ENCODE measurements at places on chromosomes 4 and X.
A peak's percentile ranks its signal among the peaks of the same experiment; 100 is the strongest.

- DNase-seq, result no peak
Observed at GRCh38 chr4:24235618-24236017, 345.8 kb upstream of the PPARGC1A start.

- DNase-seq, result peak; percentile 68
Observed at GRCh38 chrX:3549411-3549911, 164.0 kb downstream of the PRKX start.

GRCh38 chr4:11470438-11471045, 41.8 kb upstream of the HS3ST1 start:
- DNase-seq, result no peak

GRCh38 chr4:14308229-14308651, 680.7 kb upstream of the BOD1L1 start:
- no peak for DNase-seq

DNA sequence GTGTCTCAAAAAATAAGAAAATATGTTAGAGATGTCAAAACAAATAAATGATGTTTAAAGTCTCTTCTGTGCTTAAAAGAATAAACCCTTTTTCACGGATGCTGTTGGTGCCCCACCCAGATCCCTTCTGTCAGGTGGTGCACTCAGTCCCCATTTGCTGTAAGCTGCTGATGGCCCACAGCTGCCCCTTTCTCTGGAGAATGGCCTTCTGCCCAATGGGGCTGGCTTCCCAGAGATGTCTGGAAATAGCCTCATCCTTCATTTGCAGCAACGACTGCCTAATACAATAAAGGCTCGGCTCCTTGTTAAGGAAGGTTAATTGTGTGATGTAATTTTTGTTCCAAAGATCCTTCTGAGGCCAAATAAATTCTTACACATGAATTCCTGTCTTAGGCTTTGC, 31.8 kb downstream of the ETNPPL start:
- DNase-seq, result no peak

GRCh38 chrX:96432647-96433046, 252.0 kb upstream of the DIAPH2 start:
- DNase-seq, result peak; percentile 44

- peak; percentile 69 for DNase-seq
Observed at GRCh38 chrX:106959901-106960300, 39.7 kb downstream of the CLDN2 start.

DNA sequence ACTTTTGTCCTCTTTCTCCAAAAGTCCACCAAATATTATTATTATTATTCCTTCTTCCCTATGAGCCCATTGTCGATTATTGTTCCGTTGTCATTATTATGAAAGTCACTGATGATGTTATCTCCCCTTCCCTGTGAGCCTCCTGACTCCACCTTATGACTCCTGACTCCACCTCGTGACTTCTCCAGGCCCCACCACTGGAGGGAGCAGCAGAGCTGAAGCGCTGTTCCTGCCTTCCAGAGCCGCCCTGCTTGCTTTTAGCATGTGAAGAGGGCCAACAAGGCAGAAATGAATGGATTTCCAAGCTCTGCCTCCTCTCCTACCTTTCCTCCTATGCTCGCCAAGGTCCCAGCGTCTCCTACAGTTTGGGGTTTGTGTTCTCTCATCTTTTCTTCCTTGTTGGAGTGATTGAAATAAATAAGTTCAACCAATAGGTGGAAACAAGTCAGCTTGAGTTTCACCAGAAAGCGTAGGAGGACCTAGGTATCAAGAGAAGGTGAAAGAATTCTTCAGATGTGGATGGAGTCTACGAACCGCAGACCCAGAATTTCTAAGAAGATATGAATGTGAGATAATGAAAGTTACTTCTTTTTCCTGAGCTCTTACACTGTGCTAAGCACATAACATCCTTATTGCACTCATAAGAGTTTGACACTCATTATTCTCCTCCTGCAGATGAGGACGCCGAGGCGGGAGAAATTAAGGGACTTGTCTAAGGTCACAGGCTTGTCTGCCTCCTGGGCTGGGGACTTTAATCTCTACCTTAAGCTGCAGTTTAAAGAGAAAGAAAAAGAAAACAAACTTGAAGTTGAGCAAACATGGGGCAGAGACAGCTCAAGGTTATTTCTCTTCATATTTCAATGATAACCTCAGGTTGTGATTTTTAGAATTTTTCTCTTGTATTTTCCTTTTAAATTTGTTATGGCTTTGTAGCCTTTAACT, 26.1 kb downstream of the IGSF1 start:
- DNase-seq, result no peak

DNA sequence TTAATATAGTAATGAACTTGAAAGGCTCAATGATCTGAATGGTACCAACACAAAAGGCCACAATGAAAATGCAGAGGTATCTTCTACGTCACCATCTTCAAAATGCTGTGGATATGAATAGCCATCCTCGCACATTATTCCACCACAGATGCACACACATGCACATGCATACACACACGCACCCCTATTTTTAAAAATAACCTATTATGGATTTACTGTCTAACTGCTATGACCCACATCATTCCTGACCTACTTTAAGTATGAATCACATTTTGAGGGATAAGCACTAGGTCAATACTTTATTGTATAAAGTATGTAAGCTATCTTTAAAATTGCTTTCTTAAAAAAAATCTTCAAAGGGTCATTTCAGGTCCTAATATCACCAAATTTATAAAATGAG, 24.4 kb upstream of the CORIN start:
- peak; percentile 53 for DNase-seq

DNA sequence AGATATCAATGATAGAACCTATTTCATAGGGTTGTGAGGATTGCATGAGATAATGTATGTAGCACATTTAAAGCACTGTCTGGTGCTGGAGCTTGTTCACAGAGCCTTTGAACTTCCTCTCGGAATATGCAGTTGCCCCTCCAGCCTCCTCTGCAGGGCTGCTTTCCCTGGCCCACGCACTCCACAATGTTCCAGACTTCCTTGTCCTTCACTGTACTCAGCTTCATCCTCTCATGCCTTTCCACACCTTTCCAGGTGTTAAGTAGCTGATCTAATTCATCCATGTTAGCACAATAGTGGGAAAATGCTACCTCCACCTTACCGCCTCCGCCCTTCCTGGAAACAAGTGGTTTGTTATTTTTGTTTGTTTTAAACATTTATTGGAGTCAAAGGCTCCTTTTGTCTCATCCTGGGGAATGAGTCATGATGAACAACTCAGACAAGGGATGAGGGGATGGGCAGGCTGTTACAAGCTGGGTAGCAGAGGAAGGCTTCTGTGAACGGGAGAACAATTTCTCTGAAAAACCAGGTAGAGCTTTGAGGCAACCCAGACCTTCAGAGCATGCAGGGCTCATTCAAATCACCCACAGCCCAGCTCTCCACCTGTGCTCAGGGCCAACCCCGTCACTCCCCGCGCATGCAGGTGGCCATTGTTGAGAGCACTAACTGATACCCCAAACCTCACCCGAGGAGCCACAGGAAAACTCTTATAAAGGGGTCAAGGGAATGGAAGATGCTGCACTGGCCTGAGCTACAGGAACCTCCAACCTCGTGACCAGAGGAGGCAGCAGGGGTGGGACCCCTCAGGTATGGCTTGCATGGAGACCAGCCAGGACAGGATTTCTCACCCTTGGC, 84.9 kb upstream of the TBL1X start:
- DNase-seq, result peak; percentile 30

- no peak for DNase-seq
Observed at GRCh38 chr4:1060621-1061020, 49.2 kb downstream of the FGFRL1 start.

DNA sequence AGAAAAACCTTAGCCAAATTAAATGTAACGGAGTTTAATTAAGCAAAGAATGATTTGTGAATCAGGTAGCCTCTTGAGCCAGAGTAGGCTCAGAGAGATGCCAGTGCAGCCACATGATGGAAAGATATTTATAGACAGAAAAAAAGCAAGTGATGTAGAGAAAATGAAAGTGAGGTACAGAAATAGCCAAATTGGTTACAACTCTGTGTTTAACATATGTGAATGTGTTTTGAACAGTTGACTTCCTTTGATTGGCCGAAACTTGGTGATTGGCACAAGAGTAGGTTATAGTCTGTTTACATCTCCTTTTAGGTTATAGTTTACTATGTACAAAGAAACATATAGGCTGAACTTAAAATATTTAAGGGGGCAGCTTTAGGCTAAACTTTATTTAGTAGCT, 459.9 kb upstream of the BOD1L1 start:
- no peak for DNase-seq

DNA sequence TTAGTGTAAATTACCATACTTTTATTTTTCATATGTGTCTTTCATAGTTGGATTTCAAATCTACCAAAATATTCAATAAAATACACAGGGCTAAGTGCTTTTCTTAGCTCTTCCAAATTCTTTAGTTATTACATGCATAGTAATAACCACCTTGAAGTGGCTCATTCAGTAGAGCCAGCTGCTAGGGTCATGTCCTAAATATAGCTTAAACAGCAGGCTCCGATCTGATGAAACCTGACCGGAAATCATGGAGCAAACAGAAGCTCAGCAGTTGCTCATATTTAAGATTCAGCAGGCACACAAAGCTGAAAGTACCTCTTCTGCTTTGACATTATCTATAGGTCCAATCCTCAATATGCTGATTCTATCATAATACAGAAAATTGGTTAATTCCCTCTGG, 1470.4 kb downstream of the ADGRL3 start:
- no peak for DNase-seq

- no peak for DNase-seq
Observed at GRCh38 chrX:134963041-134963440, 27.8 kb upstream of the SMIM10 start.

DNA sequence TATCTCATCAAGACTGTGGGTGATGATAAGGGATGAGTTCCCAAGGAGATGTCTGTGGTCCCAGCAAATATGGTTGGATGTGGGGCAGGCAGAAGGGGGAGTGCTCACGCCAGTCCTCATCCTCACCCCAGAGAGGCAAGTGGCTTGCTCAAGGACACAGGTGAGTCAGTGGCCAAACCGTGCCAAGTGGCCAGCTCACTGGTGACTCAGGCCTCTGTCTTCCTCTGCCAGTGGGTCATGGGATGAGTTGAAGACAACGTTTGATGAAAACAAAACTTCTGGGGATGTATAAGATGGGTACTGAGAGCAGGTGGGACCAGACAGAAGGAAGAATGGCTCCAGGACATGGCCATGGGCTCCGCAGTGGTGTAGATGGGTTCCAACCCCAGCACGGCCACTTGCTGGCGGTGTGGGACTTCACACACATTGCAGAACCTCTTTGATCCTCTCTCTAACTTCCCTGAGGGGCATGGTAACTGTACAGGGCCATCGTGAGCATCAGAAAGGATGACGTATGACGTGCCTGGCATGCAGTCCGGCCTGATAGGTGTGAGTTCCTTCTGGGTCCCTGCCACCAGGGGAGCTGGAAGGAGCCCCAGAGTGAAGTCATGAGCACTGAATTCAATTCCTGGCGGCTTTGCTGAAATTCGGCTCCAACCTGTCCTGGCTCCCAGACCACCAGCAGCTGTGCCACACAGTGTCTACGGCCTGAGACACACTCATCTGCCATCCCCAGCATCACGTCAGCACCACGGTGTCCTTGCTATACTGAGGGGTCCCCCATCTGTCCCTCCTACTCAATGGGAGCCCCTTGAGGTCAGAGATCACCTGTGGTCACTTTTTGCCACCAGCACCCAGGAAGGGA, 41.3 kb upstream of the GPR78 start:
- DNase-seq, result no peak

- no peak for DNase-seq
Observed at GRCh38 chr4:22299678-22300077, 216.2 kb downstream of the ADGRA3 start.

- no peak for DNase-seq
Observed at GRCh38 chr4:17173300-17173699, 274.9 kb upstream of the LDB2 start.

GRCh38 chr4:2630556-2631273, 94.3 kb downstream of the FAM193A start:
- no peak for DNase-seq

- no peak for DNase-seq
Observed at GRCh38 chr4:40515398-40516293, 114.0 kb downstream of the RBM47 start.

DNA sequence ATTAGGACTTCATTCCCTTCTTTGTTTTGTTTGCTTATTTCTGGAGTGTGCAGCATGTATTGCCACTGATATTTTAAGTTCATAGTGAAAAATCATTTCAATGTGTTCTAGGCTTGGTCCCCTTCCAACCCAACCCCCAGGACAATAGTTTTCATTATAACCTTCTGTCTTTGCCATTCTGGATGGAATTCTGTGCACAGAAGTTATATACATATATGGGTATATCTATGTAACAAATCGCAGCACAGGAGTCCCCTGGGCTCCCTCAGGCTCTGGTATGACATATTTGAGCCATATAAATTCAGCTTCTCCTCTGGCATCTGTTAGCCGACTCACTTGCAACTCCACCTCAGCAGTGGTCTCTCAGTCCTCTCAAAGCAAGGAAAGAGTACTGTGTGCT, at the start of gene TNMD:
TSS of gene TNMD (plus strand) at position 326 of the 400 bp plus-strand sequence. CDS start 83 bp downstream, outside the sequence.
- DNase-seq, result no peak

DNA sequence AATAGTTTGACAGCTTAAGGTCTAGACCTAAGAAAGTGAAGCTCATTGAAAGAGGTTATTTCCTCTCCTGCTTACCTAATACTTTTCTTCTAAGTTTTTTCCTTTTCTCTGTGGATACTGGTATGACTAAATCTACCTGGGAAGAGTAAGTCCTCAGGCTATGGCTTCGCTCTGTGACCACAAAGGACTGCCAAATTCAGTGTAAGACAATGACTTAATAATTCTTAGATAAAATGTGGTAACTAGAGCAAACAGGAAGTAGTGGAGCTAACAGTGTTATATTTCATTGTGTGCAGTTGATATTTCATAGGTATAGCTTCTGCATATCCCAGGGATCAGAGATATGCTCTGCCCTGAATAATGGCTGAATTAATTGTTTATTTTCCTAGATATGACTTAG, 418.9 kb downstream of the CCSER1 start:
- no peak for DNase-seq

- DNase-seq, result peak; percentile 4
Observed at GRCh38 chr4:74499986-74500781, 55.2 kb downstream of the AREG start.

DNA sequence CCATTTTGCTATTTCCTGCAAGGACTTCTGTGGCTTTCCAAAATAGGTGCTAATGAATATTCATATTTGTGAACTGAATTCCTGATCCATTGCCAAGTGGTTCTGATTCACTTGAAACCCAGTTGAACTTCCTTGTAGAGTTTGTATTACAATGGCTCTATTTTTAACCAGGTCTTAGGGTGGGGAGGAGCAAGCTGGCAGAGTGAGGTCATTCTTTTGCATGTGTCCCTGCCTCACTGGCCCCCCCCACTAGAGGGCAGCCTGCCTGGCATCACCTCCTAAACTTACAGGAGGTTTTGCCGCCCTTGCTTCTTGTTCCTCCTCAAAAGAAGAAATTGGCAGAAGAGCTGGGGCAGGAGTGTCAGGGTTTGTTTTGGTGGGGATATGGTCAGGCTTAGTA, 10.5 kb downstream of the PTTG2 start:
- DNase-seq, result peak; percentile 20

GRCh38 chrX:54090880-54091279, 46.6 kb upstream of the PHF8 start:
- DNase-seq, result no peak

All from adipocyte (in vitro differentiated cells).